ENCODE measurements at places on chromosomes 1 and 21.

DNA sequence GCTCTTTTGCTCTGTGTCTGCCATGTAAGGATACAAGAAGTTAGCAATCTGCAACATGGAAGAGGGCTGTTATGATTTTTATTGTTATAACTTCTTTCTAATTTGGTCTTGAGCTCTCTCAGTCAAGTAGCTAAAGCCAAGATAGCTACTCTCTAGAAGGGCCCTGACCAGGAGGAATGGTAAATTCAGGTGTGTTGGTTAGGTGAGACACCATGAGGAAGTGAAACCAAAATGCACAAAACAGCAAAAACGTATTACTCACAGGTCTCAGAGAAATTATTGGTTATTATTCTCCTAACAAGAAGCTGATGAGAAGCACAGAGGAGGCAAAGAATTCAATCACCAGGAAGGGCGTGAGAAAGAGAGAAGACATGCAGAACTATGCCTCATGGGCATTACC lies 51.8 kb upstream of the INSL5 start:
- DNase-seq = no peak

- no peak for DNase-seq
These were observed 33.1 kb downstream of the PTPRU start for GRCh38 chr1:29269382-29269781.

DNA sequence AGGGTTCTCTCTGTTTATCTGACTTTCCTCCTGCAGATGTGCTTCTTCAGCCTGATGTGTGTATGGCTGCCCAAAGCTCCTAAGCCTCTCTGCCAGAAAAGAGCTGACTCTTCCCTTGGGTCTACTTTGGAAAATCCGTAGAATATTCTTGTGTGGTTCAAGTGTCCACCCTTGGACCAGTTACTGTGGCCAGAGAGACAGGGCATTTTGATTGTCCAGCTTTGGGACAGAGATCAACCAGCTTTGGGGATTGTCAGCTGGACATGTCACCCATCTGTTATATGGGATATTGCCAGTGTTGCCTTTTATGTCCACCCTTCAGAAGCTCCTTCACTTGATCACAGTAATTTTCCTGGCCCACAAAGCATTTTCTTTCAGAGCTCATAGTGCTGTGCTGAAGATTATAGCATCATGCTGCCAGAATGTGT lies 126.2 kb upstream of the L1TD1 start:
- DNase-seq = no peak

GRCh38 chr1:119946724-119947123 lies 50.4 kb upstream of the ADAM30 start:
- DNase-seq = no peak

GRCh38 chr1:225406976-225407725 lies 20.7 kb downstream of the LBR start:
- no peak for DNase-seq

- no peak for DNase-seq
These were observed 125.6 kb downstream of the BARHL2 start for GRCh38 chr1:90591355-90591969.

- no peak for DNase-seq
These were observed 7.1 kb downstream of the TMEM51 start for GRCh38 chr1:15160626-15161025.

- no peak for DNase-seq
These were observed 258.1 kb downstream of the SDCCAG8 start for GRCh38 chr1:243513726-243514491.

DNA sequence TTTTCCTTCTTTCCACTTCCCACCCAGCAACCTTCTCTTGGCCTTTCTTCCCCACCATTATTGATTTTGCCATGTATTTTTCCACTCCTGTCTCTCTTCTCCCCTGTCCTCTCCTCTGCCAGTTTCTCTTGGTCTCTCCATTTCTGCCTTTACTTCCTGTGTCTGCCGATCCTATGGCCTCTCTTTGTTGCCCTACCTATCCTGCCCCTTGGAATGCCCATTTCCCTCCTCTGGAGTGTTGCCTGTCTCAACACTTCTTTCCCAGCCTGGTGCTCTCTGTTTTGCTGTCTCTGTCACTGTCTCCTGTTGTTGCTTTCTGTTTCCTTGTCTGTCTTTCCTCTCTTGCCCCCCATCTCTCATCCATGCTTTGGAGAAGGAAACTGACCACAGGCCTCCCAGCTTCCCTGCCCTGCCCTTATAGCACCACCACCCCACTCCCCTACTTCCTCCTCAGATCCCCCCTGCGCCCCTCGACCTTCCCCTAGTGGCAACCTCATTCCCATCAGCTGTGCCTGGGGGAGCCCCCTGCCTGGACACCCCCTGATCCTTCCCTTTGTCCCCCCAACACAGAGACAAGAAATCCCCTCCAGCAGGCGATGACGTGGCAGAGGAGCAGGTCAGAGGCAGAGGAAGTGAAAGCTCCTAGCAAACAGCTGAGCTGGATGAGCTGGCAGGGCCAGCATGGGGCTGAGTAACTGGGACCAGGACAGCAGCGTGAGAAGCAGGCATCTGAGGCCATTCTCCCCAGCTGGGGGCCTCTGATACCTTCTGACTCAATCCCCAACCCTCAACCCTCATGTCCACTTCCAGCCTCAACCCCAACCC lies 6.6 kb upstream of the ETV3L start:
- DNase-seq = no peak

DNA sequence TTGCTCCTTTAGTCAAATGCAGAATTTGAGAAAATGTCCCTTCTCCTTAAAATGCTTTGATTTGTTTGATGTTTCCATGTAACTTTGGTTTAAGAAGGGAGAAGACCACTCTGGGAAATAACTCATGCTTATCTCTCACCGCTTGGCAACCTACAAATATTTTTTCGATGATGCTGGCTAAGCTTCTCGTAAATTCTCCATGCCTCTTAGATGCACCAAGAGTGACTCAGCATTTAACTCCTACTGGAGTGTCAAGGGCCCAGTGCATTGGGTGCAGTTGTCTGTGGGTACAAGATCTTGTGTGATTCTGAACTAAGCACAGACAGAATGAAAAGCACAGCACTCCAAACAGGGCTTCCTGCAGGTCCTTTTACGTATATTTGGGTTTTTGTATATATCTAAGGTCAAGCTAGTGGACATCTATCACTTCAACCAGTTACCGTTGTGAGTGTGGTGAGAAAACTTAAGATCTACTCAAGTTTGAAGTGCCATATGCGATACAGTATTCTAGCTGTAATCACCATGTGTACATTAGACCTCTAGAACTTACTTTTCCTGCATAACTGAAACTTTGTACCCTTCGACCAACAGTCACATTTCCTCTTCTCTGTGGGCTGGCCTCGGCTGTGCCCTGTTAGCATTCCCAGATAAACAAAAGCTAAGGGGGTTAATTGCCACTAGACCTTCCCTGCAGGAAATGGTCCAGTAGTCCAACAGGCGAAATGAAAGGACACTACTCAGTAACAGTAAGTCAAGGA lies 55.8 kb downstream of the COL18A1 start:
- DNase-seq = no peak

- DNase-seq = no peak
These were observed 141.7 kb upstream of the HOOK1 start for GRCh38 chr1:59672851-59673572.
